MG63 (cell line): ENCODE measurements at places on chromosomes 3 and 15. TPM values are rescaled to one million over a fixed set of nuclear protein-coding genes. Genes with fewer than 3 reads are reported as not detected.

Gene EDC3
- total RNA-seq, result 18.2 and 22.1 TPM in 2 replicates

Gene PHLDB2
- 53.5 and 65.4 TPM in 2 replicates for total RNA-seq

DNA sequence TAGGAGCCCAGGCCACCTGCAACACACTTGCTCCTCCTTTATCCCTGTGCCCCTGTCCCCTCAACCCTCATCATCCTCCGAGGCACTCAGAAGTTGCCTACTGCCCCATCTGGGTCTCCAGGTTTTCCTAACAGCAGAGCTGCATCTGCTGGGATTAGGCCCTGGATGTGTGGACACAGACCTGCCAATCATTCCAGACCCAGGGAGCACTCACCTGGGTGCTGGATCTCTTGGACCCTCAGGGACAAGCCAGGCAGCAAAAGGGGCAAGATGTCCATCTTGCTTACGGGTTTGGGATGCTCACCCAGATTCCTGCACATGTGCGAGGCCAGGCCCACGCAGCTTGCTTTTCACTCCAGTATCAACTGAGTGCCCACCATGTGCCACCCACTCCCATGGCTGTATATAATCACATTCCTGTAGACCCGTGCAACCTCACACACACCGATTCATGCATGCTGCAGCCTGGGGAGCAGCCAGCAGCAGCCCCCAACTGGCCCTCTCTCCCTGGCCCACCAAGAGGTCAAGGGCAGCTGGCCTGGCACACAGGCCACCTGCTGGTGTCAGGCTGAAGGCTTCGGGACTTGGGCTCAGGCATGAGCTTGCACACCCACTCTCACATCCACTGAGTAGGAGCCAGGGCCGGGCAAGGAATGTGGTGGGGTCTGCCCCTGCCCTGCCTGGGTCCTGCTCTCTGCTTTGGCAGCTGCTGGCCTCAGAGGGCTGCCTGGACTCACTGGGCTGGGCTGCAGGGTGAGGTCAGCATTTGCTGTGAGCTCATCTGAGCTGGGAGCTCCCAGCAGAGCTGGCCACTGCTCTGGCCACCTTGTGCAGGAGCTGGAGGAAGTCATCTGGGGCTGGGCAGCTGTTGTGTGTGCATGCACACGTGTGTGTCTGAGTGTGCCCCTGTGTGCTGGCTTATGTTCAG lies 14.9 kb downstream of the PRKCD start:
- no peak for DNase-seq

GRCh38 chr15:66875588-66876420 lies 173.8 kb downstream of the SMAD6 start:
- no peak for DNase-seq
